ENCODE measurements at places on chromosomes 4 and X.

DNA sequence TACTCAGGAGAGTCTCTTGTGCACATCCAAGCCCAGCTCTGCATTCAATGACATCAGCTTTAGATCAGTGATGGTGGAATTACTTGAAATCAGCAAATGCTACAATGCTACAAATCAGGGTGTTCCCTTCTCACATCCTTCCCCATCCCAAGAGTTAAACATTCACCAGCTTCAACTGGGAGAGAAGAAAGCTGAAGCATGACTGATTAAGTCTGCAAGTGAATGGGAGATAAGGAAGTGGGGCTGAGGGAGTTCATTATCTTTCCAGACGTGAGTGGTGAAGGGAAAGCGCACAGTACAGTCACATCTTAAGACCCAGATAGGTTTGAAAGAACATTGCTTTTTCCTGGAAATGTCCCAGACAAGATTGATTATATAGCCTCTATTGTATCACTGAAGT lies 26.2 kb upstream of the MAP9 start:
- DNase-seq: no peak

DNA sequence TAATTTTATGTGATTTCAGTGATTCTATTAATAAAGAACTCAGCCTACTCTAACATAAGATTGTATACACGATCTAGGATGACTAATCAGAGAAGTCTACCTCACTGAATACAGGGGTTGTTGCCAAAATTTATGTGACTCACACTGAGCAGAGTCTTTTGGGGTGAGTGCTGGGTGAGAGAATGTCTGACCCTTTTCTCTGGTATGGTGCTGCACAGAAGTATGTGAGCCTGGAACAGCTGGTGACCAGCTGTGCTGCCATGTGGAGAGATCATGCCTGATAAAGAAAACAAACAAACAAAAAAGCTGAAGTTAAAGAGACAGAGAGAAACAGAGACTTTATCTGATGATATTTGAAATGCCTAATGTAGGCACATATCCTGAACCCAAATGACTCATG lies 618.1 kb upstream of the GRIA3 start:
- DNase-seq: peak; percentile 79

DNA sequence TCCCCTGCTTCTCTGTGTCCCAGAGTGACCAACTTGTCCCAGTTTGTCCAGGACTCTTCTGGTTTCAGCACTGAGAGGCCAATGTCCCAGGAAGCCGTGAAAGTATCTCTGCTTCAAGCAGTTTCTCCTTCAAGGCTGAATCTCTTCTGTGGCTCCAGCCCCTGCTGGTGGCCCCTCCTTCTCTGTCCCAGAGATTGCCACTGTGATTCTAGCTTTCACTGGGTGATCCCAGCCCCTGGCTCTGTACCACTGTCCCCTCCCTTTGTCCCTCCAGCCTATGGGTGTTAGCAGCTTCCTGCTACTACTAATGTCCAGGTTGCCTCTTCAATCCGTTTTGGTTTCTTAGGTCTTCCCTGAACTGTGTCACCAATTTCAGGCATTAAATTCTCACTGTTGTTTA lies 70.5 kb downstream of the SOX3 start:
- no peak for DNase-seq

GRCh38 chr4:35541888-35542213 lies 702.5 kb downstream of the ARAP2 start:
- no peak for DNase-seq

All from fibroblast of pulmonary artery (primary cell).